Stimulated activated CD8-positive, alpha-beta memory T cell treated with anti-CD3 and anti-CD28 coated beads, Interleukin-7, amount 100 ng/mL, for 4 hours (primary cell): ENCODE measurements at places on chromosomes 3 and 15.

DNA sequence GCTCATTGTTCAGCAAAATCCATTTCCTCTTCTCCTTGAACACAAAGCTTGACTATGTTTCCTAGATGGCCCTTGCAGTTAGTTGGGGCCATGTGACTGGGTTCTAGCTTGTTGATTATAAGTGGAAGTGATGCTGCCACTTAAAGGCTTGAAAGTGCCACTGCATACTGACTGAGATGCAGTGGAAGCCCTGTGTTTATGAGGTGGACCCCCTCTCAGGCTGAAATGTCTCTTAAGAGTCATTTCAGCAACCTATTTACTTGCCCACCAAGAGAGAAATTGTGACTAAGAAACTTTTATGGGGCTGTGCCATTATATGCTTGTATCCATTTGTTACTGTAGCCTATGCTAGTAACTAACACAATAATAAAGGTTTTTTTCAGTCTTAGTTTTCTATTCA lies 8.4 kb upstream of the ANP32A start:
- DNase-seq: no peak

DNA sequence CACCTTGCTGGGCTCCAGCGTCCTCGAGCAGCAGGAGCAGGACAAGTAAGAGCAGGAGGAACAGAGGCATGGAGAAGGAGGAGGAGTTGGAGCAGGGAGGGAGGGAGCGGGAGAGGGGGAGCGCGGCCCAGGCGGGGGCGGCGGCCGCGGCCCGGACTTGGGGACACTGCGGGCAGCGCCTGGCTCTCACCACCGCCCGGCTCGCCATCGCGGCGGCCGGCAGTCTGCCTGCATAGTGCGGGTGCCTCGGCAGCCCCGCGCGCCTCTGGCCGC lies 440 bp downstream of the DCBLD2 start:
- DNase-seq: no peak

GRCh38 chr15:85755471-85755870 lies 39.3 kb downstream of the KLHL25 start:
- DNase-seq: no peak

DNA sequence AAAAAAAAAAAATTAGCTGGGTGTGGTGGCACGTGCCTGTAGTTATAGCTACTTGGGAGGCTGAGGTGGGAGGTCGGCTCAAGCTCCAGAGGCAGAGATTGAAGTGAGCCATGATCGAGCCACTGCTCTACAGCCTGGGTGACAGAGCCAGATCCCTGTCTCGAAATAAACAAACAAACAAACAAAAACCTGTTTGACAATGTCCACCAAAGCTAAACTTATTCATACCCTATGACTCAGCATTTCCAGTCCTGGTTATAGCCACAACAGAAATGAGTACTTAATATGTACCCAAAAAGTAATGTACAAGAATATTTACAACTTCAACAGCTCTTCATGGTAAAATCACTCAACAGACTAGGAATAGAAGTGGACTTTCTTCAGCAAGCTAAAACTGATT lies 31.1 kb downstream of the SERP1 start:
- DNase-seq: no peak

DNA sequence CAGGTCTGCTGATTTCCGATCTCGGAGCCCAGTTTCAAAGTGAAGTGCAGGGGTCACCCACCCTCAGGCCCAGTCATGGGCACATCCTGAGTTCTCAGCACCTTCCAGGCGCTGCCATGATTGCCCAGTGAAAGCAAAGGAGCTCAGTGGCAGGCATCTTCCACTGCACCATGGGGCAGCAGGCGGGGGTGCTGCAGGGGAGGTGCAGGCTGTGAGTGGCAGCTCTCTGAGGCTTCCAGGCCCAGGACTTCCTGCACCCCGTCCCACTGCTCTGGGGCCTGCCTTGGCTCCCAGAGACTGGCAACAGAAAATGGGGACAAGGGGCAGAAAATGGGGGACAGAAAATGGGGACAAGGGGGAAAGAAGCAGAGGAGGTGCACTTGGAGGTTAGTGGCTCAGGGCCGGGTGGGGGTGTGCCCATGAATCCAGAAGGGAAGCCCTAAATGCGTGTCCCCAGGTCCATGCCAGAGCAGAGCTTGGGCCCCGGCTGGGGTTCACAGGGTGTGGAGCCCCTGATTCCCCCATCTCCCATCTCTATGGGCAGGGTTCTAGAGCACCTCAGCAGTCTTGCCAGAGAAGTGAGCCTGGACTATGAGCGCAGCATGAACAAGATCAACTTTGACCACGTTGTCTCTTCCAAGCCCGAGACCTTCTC lies 28.0 kb downstream of the DNAH1 start:
- no peak for DNase-seq

- peak; percentile 72 for DNase-seq
Measured at GRCh38 chr3:108127301-108127988, 36.6 kb upstream of the CD47 start.

- no peak for DNase-seq
Measured at GRCh38 chr3:125035217-125035616, 20.6 kb downstream of the HEG1 start.

DNA sequence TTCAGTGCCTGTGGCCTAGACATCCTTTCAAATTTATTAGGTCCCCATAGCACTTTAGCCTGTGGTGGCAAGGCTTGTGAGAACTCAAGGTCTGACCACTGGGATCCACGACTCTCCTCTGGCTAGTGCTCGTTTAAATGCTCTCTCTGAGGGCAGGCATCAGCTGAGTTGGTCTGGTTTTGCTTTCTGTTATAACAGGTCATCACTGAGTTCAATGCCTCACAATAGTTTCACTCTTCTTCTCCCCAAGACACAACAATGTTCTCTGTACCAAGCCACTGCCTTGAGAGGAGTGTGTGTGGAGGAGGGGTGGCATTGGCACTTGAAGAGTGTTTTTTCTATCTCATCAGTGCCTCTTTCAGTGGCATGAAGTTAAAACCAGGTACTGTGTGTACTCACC lies 7.6 kb downstream of the OR5K4 start:
- DNase-seq: no peak

DNA sequence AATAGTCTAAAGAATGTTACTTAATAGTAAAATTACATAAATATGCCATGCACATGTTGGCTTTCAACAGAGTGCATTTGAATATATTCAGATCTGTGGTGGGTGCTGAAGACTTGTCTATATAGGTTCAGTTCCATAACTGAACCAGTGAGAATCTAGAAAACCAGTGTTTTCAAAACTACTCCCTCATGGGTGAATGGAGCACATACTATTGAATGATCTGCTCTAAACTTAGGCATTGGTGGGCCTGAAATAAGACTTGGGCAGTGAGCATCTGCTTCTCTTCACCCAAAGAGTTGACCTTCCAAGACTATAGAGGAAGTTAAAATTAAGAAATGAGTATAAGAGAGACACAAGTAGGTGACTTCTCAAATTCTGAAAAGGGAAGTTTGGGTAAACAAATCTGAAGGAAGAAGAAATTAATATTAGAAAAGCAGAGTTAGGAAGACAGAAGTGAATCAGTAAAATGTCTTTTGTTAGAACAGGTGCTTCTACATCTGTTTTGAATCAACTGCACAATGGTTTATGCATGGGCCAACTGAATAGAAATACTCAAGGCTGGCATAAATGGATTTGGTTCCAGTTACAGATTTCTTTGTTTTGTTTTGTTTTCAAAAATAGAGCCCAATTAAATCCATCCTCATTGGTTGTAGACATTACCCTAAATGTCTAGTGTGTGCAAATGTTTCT lies 19.3 kb downstream of the ALCAM start:
- no peak for DNase-seq

- no peak for DNase-seq
Measured at GRCh38 chr3:11643201-11643603, 513 bp downstream of the VGLL4 start.

GRCh38 chr3:4071481-4072184 lies 231.5 kb upstream of the SETMAR start:
- no peak for DNase-seq

DNA sequence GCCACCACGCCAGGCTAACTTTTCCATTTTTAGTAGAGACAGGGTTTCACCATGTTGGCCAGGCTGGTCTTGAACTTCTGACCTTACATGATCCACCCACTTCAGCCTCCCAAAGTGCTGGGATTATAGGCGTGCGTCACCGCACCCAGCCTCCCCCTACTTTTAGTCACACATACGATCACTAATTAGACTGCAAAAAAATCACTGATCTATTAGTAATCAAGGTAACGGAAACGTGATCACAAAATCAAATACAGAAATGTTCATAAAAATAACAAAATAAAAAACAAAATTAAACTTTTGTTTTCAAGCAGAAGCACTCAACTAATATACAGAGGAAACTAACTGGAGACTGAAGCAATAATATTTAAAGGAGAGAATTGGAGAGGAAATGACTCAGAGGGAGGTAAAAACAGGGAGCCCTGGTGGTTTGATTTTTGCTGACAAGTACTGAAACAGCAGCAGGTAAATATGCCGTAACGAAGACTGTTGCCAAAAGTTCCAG lies 4.6 kb downstream of the WDR53 start:
- no peak for DNase-seq

DNA sequence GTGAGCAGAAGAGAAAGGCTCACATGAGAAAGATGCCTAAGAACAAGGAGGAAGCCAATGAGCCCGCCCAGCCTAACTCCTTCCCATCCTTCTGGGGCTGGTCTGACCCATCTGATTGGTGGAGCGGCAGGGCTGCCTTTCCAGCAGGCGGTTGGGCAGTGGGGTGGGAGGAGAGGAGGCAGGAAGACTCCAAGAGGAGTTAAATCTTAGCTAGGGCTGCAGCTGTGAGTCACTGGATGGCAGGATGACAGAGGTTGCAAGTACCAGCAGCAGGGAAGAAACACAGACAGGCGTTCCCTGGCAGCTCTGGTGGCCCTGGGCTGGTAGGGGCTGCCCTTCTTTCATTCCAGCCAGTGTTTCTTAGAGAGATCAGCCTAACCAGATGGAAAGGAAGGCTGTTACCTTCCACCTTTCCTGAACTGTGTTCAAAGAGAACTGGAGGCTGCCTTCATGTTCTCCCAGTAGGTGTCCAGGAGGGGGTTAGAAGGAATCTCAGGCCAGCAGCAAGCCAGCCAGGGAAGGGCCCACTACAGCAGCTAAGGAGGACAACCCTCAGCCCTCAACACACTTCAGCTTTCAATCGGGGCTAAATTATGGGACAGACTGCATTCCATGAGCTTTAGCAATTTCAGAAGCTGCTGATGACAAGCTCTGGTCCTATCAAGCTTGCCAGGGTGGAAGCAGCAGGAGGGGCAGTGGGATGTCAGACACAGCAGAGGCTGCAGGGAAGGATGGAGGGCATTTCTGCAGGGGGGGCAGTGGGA lies 50.3 kb downstream of the CHSY1 start:
- DNase-seq: no peak

GRCh38 chr15:90188914-90189748 lies 12.0 kb upstream of the SEMA4B start:
- DNase-seq: no peak

DNA sequence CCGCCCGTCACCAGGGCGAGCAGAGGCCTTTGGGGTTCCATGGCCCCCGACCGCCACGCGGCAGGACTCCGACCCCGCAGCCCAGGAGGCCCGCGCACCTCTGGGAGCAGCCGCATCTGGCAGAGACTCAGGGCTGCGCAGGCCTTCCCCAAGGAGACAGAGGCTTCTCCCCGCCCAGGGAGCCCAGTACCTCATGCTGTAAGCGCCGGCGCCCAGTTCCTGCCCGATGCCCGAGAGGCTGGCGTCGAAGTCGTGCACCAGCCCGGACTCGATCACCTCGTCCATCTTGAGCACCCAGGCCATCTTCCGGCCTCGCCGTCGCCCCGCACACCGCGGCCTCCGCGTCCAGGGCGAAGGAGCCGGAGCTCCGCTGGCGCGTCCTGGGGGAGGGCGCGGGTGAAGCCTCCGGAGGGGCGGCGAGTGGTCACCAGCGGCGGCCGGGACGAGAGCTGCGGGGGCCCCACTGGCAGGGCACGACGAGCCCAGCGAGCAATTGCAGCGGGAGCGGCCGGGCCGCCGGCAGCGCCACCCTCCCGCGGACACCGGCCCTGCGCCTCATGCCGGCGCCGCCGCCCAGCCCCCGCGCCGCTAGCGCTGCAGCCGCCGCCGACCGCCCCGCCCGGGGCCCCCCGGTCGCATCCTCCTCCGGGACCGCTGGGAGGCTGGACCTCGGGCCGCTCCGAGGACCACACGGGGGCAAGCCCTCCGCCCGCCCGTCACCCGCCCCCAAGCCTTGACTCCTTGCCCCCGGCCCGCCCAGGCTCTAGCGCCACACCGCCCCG lies 468 bp downstream of the UBP1 start:
- no peak for DNase-seq

DNA sequence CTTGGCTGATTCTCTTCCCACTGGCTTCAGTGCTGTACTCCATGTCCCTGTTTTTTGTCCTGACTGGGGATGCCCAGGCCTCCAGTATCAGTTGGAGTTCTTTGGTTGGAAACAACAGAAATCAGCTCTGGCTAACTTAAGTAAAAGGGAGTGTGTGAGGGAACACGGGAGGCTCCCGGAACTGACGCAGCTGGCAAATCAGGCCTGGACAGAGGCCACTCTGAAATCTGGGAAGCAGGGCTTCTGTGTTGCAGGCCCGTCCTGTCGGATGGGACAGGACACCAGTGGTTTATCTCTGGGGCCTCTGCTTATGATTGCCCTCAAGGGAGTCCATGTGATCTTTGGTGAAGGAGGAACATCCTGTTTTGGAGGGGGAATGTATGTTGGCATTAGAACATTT lies 124.3 kb downstream of the CHCHD6 start:
- DNase-seq: no peak

- no peak for DNase-seq
Measured at GRCh38 chr3:98199020-98199419, 32.5 kb downstream of the OR5H15 start.

DNA sequence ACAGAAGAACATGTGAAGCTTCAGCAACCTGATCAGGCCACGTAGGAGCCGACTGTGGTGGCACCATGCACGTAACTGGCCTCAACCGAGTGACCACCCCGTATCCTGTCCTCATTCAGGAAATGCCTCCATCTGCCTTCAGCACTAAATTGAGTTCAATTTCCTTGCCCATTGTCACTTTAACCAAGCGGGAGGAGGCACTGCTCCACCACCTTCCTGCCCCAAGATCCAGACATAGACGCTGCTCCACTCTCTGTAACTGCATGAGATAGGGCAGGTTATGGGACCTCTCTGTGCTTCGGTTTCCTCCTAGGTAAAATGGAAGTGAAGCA lies 80.1 kb upstream of the POMGNT2 start:
- no peak for DNase-seq

DNA sequence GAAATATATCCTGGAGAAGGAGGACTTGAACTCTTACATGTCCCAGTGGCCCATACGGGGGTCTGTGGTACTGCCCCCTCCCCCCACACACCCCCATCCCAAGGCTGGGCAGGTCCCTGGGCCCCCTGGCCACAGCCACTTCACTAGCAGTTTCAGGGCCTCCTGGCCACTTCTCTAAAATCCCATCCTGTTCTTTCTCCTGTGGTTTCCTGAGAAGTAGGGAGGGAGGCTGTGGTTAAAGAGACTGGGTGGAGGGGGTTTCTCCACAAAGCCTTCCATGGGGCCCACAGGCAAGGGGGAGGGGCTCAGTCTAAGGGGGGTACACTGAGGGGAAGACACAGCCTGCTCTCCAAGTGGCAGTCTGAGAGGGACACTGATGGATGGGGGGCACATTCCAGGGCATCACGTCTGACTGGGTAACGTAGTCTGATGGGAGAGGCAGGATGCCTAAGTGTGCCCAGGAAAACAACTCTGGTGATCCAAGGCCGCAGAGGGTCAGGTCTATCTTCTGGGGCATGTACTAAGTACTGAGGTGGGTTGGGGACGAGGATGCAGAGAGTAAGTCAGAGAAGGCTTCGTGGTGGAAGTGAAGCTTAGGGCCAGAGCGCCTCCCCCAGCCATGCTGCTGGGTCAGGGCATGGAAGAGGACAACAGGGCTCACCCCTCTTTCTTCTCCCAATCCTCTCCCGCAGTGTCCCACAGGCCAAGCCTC lies 48.0 kb upstream of the C15orf39 start:
- DNase-seq: no peak

- DNase-seq: no peak
Measured at GRCh38 chr3:171380711-171381425, 79.3 kb downstream of the TNIK start.
